PC-3 (cell line): ENCODE measurements at places on chromosomes 4 and X. TPM values are rescaled to one million over a fixed set of nuclear protein-coding genes. Genes with fewer than 3 reads are reported as not detected.

- no peak for DNase-seq
Observed at GRCh38 chr4:28373191-28373590, 1512.5 kb downstream of the STIM2 start.

DNA sequence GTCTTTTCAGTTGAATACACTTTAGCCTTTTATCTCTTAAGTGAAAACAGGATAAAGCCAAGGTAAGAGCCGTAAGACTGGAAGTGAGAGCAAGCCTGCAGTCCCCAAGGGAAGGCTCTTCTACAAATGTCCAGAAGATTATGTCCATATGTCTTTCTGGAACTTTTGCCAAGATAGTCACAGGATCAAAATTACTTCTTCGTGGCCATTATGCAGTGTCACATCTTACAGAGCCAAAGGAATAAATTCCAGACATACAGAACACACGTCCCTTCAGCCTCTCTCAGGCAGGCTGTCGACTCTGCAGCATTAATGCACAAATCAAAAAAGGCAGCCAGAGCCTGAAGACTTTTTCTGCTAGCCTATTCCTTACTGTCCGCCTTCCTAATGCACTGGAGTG, 10.9 kb upstream of the GATB start:
- DNase-seq = no peak

DNA sequence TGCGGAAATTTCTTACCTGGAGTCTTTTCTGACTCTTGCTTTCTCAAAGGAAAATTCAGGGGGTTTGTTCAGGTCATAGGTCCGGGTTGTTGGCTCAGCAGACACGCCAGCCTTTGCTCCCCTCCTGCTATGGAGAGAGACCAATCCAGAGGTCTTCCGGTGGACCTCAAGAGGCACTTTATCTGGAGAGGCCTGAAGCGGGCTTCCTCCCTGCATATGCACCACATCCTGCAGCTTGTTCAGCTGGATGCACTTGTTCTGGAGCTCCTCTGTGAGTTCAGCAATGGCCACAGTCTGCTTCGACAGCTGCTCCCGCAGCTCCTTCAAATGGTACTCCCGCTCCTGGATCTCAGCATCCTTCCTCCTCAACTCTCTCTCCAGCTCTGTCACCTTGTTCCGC, 10.5 kb downstream of the PRKG2 start:
- DNase-seq = no peak

- DNase-seq = no peak
Observed at GRCh38 chr4:147493307-147493706, 12.4 kb downstream of the EDNRA start.

GRCh38 chrX:40953369-40953768, 131.9 kb upstream of the USP9X start:
- no peak for DNase-seq

DNA sequence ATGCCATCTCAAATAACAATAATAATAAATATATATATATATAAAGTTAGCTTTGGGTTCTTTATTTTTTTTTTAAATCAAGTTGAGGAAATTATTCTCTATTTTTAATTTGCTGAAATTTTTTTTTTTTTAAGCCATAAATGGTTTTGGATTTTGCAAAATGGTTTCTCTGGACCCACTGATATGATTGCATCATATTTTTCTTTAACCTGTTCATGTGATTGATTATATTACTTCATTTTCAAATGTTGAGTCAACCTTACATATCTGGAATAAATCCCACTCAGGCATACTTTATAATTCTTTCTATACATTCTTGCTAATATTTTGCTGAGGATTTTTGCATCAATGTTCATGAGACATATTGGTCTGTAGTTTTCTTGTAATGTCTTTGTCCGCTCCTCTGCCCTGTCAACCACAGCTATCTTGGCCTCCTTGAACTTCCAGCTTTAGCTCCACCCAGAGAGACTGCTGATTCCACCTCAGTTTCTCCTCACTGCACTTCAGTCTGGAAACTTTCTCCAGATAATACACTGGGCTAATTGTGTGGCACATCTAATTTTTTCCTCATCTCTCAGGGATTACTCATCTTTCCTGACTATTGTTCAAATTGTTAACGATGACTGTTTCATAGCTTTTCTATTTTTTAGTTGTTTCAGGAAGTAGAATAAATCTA, 160.9 kb upstream of the GIMD1 start:
- peak; percentile 52 for DNase-seq

DIPK2B gene
- 0.18 and 0.40 TPM in 2 replicates for total RNA-seq

- DNase-seq = no peak
Observed at GRCh38 chrX:13666836-13667235, 13.9 kb downstream of the TCEANC start.

GRCh38 chr4:47383829-47384427, 79.6 kb downstream of the COMMD8 start:
- DNase-seq = peak; percentile 40

DNA sequence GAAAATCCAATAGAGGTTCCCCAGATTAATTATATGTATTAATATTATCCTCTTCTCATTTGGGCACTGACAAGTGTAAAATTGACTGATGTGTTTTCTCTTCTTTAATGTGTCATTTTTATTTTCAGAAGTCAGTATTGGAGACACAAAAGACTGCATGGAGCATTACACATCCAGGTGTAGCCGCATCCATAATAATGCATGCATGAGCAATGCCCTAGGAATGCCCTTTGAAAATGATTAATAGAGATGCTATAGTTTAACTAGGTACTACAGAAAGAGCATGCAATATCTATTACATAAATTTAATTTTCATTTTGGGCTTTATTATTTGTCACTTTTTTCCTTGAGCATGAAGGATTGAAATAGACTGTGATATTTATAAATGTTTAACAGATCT, 509.9 kb downstream of the SPOCK3 start:
- peak; percentile 72 for DNase-seq

EDA gene
- 0.15 and 1.0 TPM in 2 replicates for total RNA-seq

DNA sequence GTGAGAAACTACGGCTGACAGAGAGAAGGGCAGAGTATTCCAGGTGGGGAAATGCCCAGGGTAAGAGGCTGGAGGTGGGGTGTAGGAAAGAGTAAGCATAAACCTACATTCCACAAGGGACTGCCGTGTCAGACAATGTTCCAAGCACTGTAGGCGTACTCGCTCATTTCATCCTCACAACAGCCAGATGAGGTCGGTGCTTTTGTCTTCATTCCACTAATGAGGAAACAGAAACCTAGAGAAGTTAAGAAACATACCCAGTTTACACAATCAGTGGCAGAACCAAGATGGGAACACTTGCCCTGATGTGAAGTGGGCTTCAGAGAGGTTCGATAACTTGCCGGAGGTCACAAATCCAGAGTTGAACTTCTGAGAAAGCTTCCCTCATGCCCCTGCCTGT, 4.6 kb downstream of the SASH3 start:
- no peak for DNase-seq
